ENCODE measurements at places on chromosomes 7 and 10.

- DNase-seq = no peak
These were observed 945 bp downstream of the ADO start for GRCh38 chr10:62805231-62806099.

DNA sequence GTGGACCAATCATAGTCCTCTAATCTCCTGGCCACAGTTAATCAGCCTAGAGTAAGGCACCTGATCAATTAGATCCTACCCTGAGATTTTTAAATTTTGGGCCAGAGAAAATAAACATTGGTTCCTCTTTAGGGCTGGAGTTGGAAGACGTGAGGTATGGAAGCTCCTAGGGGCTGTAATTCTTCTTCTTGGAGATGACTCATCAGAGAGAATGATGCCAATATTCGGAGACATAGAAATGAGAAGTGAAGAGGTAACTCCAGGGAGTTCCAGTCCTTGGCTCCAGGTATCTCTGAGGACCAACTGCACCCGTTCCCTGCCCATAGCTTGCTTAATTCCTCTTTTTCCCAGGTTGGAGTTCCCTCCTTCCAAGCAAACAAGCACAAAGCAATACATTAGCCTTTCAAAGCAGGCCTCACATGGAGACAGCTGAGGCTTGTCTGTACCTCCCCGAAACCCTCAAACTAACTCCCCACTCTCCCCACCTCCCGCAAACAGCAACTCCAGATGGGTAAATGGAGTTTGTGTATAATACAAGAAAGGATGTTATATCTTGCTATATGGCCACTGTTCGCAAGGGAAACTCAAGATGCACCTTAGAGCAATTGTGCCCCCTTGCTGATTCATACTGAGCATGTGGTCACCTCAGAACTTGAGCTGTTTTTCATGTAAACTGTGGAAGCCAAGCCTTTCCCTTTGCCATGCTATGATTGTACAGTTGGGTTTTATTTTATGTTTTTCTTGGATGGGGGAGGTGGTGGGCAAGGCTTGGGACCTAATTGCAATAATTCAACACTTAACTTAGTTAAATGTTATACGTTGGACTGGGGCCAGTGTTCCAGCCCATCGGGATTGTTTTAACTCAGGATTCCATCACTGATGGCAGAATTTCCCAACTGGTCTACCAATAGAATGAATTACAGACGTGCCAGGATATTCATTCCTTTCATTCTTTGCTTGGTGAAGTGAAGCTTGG, 29.3 kb downstream of the PIK3AP1 start:
- no peak for DNase-seq

DNA sequence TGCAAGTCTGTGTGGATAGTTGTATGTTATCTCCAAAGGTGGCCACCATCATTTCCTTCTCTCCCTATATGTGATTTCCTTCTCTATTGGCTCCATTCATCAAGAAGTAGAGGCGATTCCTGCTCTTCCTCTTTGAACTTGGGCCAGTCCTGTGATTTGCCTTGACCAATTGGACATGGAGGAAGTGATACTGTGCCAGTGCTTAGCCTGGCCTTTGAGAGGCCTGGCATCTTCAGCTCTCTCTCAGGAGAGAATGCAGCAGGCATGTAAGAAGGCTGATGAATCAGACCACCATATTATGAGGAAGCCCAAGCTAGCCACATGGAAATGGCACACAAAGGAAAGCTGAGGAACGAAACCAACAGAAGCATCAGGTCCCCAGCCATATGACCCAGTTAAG, 195.0 kb upstream of the SVIL start:
- DNase-seq = no peak

DNA sequence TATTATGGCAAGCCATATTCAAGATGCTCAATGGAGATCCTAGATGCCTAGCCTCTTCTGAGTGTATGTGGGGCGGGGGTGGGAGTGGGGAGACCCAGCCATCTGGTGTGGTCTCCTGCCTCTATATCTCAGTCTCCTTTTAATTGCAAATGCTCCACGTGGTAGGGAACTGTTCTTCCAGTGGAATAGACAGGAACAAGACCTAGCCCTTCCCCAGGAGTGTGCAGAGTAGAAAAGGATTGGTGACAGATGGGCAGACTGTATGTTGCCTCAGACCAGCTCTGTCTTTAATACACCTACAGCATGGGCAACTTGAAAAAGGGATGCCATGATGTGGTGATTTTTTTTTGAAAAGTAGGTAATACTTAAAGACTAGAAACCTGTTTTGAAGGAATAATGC, 12.6 kb downstream of the CYP3A5 start:
- no peak for DNase-seq

DNA sequence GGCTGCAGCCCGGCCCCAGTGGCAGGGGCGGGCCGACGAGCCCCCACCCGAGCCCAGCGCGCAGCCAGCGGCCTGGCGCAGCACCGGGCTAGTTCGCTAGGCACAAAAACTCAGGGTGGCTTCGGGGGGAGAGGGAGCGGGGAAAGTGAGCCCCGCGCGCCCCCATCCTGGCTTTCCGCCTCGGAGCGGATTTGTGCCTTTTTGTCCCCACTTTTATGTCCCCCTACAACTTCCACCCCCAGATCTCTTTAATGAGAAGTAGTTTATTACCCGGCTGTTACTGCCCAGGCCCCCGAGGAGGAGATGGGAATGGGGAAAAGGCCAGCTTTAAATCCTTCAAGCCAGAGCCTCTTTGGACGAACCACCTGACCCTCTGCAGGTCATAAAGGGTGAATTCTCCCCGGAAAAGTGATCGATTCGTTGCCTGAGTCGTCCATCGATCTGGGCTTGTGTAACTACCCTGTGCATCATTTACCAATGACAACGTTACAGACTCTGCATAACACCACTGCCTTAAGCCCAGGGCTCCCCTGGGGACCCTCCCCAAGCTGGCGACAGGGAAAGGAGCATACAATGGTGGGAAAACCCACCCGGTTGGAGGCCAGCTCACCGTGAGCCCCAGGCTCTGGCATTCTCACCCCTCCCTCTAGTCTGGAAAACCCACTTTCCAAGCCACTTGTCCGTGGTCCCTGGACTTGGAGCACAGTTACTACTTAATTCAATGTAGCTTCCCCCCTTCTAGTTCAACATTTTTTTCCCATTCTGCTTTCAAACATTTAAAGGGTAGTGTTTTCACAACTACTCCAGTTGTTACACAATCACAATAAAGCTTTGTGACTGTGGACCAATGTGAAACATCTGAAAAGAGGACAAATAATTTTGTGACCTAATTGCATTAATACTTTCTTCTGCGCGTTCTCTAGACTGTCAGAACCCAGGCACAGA, 748 bp upstream of the SH3PXD2A start:
- DNase-seq = peak; percentile 50

GRCh38 chr7:142626420-142627035, 122.7 kb upstream of the PRSS1 start:
- DNase-seq = peak; percentile 52
